ENCODE measurements at places on chromosomes 7 and 10. TPM values are rescaled to one million over a fixed set of nuclear protein-coding genes. Genes with fewer than 3 reads are reported as not detected.

FAM221A gene
- total RNA-seq: 0.45 TPM

EBF3 gene
- 0.20 TPM for total RNA-seq

BRAT1 gene
- 32.3 TPM for total RNA-seq

ASL gene
- 24.1 TPM for total RNA-seq

IQUB gene
- total RNA-seq: 0.12 TPM

RHOBTB1 gene
- total RNA-seq: 11.0 TPM

SSC4D gene
- total RNA-seq: 1.6 TPM

SLC18A3 gene
- total RNA-seq: not detected

SFXN4 gene
- 46.5 TPM for total RNA-seq

AMZ1 gene
- 0.03 TPM for total RNA-seq

MMRN2 gene
- total RNA-seq: 1.2 TPM

C10orf105 gene
- total RNA-seq: not detected

DEPP1 gene
- 1.4 TPM for total RNA-seq

CYP2W1 gene
- total RNA-seq: 0.05 TPM

CYP26A1 gene
- 3.0 TPM for total RNA-seq

TFR2 gene
- total RNA-seq: 2.4 TPM

GDF2 gene
- total RNA-seq: not detected

GDF10 gene
- total RNA-seq: 0.22 TPM

BCAP29 gene
- total RNA-seq: 40.7 TPM

CYP2C9 gene
- not detected for total RNA-seq

UBN2 gene
- 1.9 TPM for total RNA-seq

ASZ1 gene
- total RNA-seq: not detected

TAC1 gene
- not detected for total RNA-seq

FANK1 gene
- total RNA-seq: 2.8 TPM

PLEKHA1 gene
- total RNA-seq: 21.3 TPM

PDE6C gene
- not detected for total RNA-seq

PITX3 gene
- total RNA-seq: 0.86 TPM

Measured in A549 treated with GW870086 at 1 μM for 4 hours (cell line).